Activated T-cell treated with anti-CD3 and anti-CD28 coated beads, Interleukin-2, amount 50 U/mL, for 4 hours (primary cell): ENCODE measurements at places on chromosomes 12 and 14.

DNA sequence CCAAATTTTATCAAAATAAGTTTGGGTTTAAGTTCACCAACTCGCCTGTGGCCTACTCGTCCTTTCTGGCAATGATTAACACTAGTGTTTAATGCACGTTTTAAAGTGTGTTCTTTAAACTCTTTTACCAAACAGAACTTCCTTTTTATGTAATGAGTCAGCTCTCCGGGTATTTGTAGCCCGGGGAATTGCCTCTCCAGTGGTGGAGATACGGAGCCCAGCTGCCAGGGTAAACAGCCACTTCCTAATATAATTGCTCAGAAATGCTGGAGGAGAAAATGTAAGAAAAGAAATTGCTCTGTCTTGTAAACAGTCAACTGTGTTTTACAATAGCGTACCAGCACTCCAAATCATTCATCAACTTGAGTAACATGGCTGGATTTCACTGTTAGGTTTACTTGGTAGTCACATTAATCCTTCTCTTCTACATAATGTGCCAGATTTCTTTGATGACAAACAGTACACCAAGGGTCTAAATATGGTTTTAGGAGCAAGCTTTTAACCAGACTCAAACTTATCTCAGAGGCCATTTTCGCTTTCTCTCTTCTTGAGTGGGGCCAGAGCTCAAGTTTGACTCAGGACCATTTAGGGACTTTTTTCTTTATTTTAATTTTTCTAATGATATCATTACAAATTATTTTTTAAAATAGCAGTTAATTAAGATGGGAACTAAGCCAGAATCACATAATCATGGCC, 101.2 kb upstream of the SLC38A2 start:
- no peak for DNase-seq

DNA sequence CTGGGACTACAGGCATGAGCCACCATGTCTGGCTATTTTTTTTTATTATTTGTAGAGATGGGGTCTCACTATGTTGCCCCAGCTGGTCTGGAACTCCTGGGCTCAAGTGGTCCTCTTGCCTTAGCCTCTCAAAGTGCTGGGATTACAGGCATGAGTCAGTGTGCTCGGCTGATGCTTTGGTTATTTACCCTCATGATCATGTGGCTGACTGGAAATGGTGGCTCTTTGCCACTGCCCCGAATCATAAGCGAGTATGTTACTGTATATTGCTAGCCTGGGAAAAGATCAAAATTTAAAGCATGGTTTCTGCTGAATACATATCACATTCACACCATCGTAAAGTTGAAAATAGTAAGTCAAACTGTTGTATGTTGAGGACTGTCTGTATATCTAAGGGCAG, 101.1 kb downstream of the RGS6 start:
- DNase-seq, result no peak

DNA sequence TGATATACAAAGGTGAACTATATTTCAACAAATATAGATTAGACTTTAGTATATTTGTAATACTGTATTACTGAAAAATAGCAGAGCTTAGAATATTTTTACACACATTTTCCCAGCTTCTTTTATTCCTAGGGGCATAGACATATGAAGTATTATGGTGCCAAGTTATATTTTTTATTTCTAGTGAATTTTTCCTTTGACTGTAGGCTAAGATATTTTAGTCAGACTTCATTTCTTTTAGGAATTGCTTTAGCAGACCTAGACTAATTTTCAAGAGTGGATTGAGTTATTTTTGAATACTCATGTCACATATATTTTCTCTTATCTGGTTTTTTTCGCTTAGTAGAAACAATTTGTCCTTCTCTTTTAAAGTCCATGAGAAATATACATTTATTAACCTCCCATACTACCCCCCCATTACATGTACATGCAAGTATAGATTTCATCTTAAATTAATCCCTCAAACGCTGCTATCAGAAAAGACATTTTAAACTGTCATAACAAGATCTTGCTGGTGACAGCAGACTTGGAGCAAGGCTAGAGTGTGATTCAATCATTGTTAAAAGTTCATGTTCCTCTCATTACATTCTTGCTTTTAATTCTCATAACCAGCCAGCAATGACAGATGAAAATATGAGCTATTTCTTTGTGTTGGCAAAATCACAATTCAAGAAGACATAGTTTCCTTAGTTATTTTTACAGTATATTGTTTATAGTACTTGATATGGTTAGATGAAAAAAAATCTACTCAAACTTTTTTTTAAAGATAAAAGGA, 456.1 kb downstream of the AEBP2 start:
- DNase-seq, result no peak

DNA sequence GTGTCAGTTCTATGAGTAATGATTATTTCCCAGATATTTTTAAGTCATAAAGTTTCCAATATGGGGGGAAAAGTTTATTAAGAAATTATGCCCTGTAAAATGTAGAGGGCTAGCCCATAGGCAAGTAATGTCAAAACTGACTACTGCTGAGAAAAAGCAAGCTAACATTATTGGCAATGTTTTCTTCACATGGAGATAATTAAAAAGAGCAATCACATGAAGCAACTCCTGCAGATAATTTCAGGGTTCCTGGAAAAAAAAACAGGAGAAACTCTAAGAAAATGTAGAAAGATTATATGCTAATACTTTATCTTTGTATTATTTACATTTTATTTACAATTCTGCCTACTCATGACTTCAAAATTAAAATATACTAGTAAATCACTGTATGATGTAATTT, 39.8 kb downstream of the PPP1R12A start:
- DNase-seq, result no peak
